Stomach (tissue), 19 donors: ENCODE measurements at places on chromosomes 12 and 14. TPM values are rescaled to one million over a fixed set of nuclear protein-coding genes. Genes with fewer than 3 reads are reported as not detected.
A peak's percentile ranks its signal among the peaks of the same experiment; 100 is the strongest.

GRCh38 chr14:61994589-61994988, 232.4 kb downstream of the SNAPC1 start:
- no peaks in the 10 kb centered on the region for H3K4me1 ChIP-seq
- no peak for DNase-seq
- H3K27me3 ChIP-seq: peaks cover 4% of the 10 kb centered on the region
- no peak overlapping the region for H3K27ac ChIP-seq

DNA sequence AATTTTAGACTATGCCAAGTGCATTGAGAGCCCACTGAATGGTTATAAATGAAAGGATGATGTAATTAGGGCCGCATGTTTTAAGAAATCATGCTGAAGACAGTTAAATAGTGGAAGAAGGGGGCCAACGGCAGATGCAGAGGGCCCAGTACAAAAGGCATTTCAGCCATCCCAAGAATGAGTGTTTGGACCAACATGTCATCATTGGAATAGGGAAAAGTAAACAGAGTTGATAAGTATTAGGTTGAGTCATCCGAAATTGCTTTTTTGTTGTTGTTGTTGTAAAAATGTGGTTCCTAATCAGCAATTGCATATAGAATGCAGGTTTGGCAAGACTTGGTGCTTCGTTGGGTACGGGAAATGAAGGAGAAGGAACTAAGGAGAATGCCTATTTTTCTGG, 29.5 kb downstream of the BMP4 start:
- DNase-seq: no peak
- no peaks in the 10 kb centered on the region for H3K4me1 ChIP-seq
- no peak overlapping the region for H3K27ac ChIP-seq
- H3K27me3 ChIP-seq: no peaks in the 10 kb centered on the region
- H3K36me3 ChIP-seq: no peaks in the 10 kb centered on the region

GRCh38 chr12:40253936-40254335, 29.1 kb downstream of the LRRK2 start:
- H3K4me3 ChIP-seq: no peak overlapping the region
- no peaks in the 10 kb centered on the region for H3K27me3 ChIP-seq
- H3K36me3 ChIP-seq: no peaks in the 10 kb centered on the region

DNA sequence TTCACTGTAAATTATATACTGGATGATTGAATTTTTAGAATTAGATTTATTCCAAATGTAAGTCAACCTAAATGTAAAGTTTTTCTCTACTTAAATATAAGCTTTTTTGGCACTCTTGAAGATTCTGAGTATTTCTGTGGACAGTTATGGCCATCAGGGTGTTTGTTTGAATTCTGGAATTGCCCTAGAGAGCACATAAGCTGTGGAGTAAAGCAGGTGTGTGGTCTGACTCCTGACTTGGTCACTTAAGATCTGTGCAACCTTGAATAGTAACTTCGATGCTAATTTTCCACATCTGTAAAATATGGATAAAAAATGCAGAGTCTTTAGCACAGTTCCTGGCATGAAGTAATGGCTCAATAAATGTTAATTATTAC, 64.4 kb downstream of the FUT8 start:
- H3K4me3 ChIP-seq: no peak overlapping the region
- H3K4me1 ChIP-seq: peaks cover 30% of the 10 kb centered on the region
- no peaks in the 10 kb centered on the region for H3K27me3 ChIP-seq
- H3K27ac ChIP-seq: no peak overlapping the region

DNA sequence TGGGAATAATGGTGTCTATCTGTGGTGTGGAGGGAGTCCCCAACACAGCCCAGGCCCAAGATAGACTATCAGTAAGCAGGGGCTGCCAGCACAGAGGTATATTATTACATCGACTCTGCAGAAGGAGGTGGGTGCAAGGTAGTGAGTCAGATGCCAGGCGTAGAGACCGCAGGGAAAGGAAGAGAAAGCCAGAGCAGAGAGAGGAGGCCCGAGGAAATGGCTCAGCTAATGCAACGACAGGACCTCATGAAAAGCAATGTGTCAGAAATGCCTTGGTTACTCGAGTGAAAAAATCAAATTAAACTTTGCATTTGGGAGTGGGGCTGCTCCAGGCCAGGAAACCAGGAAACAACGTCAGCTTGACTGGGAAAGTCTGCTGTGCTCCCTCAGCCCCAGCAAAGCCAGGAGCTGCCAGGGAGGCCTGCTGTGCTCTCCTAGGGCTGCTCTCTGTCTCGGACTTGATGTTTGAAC, 173.2 kb downstream of the SUDS3 start:
- H3K27ac ChIP-seq: no peak overlapping the region
- no peaks in the 10 kb centered on the region for H3K36me3 ChIP-seq
- DNase-seq: no peak
- no peak overlapping the region for H3K4me3 ChIP-seq
- no peaks in the 10 kb centered on the region for H3K27me3 ChIP-seq

DNA sequence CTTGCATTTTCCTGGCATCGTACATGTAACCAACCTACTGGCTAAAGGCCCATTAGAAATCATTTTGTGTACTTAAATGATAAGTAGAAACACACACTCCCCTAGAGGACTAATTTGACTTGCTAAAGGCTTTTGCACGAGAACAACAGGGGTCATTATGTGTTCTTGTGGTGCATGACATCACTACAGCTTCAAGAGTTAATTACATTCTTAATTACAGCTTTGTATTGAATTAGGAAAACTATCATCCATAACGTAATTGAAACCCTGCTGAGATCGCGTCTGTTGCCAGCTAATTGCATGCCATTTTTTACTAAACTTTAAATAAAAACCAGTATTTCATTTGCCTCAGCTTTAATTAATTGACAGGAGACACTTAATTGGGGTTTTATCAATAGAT, 51.4 kb downstream of the TMEM132C start:
- H3K36me3 ChIP-seq: no peaks in the 10 kb centered on the region
- H3K27ac ChIP-seq: no peak overlapping the region
- H3K4me1 ChIP-seq: no peaks in the 10 kb centered on the region
- peak; percentile 15 for DNase-seq
- H3K27me3 ChIP-seq: no peaks in the 10 kb centered on the region

DNA sequence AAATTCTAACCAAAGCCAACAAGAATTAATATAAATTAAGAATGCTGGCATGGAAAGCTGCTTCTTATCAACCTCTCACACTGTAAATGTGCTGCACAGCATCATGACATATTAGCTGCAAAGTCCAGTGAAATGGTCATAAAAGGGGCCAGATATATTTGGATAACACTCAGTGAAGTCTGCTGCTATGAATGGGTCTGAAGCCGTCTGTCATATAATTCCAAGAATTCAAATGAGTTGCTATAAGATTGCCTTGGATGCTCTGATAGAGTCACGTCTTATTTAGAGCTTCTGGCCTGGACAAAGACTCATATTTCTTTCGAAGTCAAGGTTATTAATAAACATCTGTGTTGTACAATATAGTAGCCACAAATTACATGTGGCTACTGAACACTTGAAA, 54.3 kb upstream of the OVCH1 start:
- H3K36me3 ChIP-seq: no peaks in the 10 kb centered on the region
- DNase-seq: no peak
- H3K4me3 ChIP-seq: no peak overlapping the region
- H3K27ac ChIP-seq: no peak overlapping the region
- peaks cover 22% of the 10 kb centered on the region for H3K4me1 ChIP-seq
- H3K27me3 ChIP-seq: no peaks in the 10 kb centered on the region

DNA sequence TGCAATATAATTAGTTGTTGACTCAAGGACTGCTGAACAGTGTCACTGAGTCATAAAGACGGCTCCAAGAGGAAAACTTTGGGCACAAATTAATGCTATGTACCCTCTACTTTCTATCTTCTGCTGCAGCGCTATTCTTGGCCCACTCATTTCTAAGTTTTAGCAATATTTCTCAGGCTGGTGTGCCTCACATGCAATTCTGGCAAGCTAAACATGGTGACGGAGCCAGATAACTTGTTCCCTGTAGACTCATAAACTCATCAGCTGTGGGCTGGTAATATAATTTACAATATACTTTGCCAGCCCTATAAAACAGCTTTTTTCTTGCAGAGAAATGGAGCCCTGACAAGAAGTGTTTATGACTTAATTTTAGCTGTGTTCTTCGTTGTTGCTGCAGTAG, 615.1 kb downstream of the NRXN3 start:
- H3K27ac ChIP-seq: no peak overlapping the region
- DNase-seq: no peak
- H3K27me3 ChIP-seq: no peaks in the 10 kb centered on the region

GRCh38 chr14:100850841-100851585, 25.1 kb downstream of the MEG3 start:
- peak; percentile 71 for DNase-seq
- H3K27ac ChIP-seq: no peak overlapping the region
- no peaks in the 10 kb centered on the region for H3K36me3 ChIP-seq

OR4K1 gene
- polyA plus RNA-seq: not detected

DEGS2 gene
- polyA plus RNA-seq: 4.3 TPM

SPX gene
- polyA plus RNA-seq: 1.6 TPM

SELPLG gene
- polyA plus RNA-seq: 4.1 TPM

KRT8 gene
- 1,687 TPM for polyA plus RNA-seq

CMA1 gene
- 0.23 TPM for polyA plus RNA-seq

IL26 gene
- polyA plus RNA-seq: not detected

PCED1B gene
- 1.4 TPM for polyA plus RNA-seq
